Kidney (tissue), 22 donors: ENCODE measurements at places on chromosomes 2 and 18.

DNA sequence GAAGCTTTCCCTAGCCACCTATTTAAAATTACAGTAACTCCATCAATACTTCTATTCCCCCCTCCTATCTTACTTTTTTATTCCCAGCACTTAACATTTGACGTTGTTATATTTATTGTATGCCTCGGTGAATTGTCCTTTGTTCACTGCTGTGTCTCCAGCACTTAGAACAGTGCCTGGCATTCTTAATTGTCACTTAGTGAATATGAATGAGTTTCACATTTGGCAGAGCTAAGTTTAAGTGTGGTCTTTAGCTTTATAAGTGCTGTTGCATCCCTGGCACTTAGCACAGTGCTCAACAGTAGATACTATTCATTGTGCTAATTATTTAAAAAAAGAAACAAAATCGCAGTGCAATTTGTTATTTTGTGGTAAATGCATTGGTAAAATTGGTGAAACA, 1.7 kb downstream of the RMP24 start:
- no peak for DNase-seq

DNA sequence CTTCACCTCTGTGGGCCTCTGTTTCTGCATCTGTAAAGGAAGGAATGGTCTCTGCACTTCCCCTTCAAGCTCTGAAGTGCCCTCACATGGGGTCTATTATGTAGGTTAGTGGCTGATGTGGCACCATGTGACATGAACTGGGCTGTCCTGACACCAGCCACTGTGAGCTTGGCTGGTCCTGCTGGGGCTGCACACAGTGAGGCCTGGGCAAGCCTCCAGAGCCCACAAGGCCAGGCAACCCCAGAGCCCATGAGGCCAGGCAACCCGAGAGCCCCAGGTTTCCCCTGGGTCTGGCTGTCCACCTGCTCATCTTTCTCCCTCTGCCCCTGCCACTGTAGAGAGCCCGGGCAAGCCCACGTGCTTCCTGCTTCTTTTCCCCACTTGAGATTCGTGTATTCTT, 150.1 kb upstream of the SMAD2 start:
- no peak for DNase-seq

DNA sequence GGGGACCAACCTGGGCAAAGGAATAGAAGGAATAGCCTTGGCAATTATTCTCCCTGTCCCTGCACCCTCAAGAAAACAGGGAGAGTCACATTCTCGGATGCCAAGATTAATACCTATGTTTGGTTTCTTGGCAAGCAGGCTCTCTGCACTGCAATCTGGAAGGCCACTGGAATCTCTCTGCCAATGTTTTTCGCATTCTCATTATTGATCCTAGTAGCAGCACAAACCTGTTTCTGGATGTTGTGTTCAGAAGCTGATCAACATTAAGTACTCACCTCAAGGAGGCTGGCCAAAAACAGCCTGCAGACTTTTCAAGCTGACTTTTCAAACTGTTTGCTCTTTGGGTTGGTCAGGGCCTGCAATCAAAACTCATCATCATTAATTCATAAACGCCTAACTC, 62.2 kb downstream of the CLHC1 start:
- no peak for DNase-seq

GRCh38 chr2:71671203-71671854, 218.0 kb downstream of the DYSF start:
- DNase-seq = peak; percentile 29

DNA sequence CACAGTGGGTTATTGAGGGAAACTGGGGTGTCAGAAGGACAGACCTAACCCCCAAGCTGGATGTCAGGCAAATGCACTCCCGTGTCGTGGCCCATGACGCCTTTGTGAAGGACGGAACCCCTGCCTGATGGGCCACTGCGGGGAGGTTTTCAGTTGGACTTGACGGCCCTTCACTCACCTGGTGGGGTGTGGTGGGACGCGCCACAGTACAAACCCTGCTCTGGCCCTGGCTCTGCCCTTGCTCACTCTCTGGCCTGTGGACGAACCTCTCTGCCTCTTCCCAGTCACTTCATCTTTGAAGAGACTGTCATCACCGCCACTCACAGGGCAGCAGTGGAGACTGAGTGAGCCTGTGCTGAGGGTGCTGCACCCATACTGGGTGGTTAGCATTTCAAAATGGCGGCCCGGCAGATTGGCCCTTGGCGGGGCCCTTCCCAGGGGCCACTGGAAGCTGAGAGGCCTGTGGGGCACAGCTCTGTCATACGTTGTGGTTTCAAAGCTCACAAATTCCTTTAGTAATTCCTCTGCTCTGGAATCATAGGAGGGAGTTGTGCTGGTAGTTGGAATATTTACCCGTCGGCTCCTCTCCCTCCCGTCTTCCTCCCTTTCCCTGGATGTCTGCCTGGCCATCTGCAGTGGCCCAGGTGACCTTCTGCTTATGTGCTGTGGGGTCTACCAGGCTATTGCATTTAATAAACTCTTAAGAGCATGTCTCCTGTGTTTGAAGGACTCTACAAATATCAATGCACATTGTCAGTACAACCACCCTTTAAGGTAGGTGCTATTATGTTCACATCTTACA, 200.6 kb downstream of the CTIF start:
- no peak for DNase-seq

DNA sequence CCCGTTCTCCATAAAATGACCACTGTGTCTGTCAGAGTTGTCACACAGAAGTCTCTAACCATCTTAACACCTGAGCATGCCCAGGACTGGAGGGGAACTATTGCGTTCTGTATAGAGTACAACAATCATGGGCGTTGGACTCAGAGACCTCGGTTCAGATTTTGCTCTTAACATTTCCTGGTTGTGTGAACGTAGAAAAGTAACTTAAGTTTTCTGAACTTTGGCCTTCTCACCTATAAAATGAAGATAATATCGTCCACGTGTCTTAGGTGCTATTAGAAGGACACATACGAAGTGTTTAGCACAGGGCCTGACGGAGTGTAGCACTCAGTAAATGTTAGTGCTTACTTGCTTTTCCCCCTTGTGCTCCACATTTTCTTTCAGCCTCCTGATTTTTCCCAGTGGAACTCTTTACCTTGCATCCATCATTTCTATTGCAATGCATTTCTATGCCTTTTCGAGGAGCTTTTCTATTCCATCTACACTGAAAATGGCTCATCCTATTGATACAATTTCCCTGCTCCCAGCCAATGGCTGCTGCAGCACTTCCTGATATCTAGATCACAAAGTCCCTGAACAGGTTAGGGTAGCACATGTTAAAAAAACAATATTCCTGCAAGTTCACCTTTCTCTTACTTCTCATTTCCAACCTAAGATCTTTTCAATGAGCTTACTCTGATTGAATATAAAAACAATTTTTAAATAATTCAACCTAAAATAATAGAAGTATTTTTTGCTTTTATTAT, 22.7 kb downstream of the DPP10 start:
- no peak for DNase-seq

- DNase-seq = no peak
These were observed 7.1 kb upstream of the BAZ2B start for GRCh38 chr2:159623436-159623835.

- no peak for DNase-seq
These were observed 96.8 kb downstream of the UBE2E3 start for GRCh38 chr2:181077128-181077709.

- no peak for DNase-seq
These were observed 5.8 kb downstream of the SH3RF3 start for GRCh38 chr2:109134741-109135358.

- DNase-seq = no peak
These were observed 70.8 kb downstream of the ABI2 start for GRCh38 chr2:203399031-203399430.

GRCh38 chr18:36349552-36349951, 52.0 kb downstream of the FHOD3 start:
- peak; percentile 71 for DNase-seq

DNA sequence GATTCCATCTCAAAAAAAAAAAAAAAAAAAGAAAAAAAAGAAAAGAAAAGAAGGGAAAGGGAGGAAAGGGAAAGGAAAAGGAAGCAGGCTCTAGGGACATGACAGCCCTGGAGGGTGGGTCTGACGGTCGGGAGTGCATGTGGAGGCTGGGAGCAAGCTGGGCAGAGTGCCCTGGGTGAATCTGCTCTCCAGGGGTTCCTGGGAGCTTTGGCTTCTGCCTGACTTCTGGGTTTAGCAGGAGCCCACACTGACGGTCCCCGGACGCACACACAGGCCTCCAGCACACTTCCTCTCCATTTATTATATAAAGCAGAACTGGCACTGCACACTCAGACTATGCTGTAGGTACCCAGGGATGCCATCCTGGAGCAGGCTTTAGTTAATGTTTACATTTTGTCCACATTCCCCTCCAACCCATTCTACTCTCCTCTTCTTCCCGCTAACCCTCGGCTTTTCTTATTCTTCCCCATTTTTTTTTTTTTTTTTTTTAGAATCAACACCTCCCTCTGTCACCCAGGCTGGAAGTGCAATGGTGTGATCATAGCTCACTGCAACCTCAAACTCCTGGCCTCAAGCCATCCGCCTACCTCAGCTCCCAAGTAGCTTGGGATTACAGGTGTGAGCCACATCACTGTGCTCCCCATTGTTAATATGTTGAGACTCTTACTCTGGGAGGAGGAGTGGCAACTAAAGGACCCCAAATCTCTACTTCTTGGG, 151.1 kb upstream of the SLC1A4 start:
- no peak for DNase-seq

DNA sequence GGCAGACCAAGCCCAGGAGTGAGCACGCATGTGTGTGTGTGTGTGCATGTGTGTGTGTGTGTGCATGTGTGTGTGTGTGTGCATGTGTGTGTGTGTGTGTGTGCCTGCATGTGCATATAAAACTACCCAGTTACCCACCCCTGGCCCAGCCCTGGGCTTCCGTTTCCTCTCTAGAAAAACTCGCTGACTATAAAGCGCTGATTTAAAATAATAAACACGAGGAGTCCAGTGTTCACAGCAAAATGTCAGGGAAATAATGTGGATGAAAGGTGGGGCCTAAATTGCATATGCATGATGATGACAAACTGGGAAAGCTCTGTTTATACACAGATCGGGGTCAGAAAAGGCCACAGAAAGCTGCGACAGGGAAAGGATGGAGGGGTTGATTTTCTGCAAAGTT, 7.5 kb downstream of the ADCY3 start:
- DNase-seq = no peak

DNA sequence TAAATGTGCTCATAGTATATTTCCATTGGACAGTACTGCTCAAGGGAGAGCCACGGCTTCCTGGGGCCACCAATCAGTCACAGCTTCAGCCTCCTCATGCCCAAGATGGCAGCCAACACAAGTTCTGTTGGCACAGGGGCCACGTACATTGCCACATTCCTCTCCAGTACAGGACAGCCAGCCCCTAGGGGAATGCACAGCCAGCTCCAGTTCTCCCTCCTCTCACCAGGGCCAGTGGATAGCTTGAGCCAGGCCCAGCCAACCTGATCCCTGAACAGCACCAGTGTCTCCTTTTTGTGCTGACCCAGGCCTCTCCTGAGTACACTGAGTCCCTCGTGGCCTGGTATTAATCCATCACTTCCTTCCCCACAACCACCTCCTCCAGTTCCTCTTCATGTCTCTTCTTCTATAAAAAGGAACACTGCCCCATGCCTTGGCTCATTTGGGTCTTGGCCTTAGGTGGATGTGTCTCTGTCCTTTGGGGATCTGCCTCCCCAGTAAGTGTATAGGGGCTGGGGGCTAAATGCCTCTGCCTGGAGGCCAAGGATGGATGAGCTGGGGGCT, 168.7 kb downstream of the TNS1 start:
- no peak for DNase-seq

- peak; percentile 54 for DNase-seq
These were observed 23.5 kb downstream of the ELP2 start for GRCh38 chr18:36153203-36153602.

- DNase-seq = no peak
These were observed 87.2 kb downstream of the PPP1R1C start for GRCh38 chr2:182072861-182073260.
